ENCODE measurements at places on chromosomes 5 and 9. TPM values are rescaled to one million over a fixed set of nuclear protein-coding genes. Genes with fewer than 3 reads are reported as not detected.

Gene KCNN2
- total RNA-seq: 4.6 TPM

- no peak overlapping the region for H3K27ac ChIP-seq
- H3K27me3 ChIP-seq: no peaks in the 10 kb centered on the region
- H3K4me1 ChIP-seq: peaks cover 4% of the 10 kb centered on the region
Measured at GRCh38 chr5:32531885-32532520, 53.4 kb upstream of the SUB1 start.

GRCh38 chr9:68749579-68750159 is 44.6 kb downstream of the PIP5K1B start:
- H3K36me3 ChIP-seq: no peaks in the 10 kb centered on the region
- H3K27ac ChIP-seq: no peak overlapping the region

- no peak overlapping the region for H3K4me3 ChIP-seq
- DNase-seq: no peak
- H3K4me1 ChIP-seq: no peaks in the 10 kb centered on the region
- no peak overlapping the region for H3K27ac ChIP-seq
- H3K27me3 ChIP-seq: no peaks in the 10 kb centered on the region
Measured at GRCh38 chr5:17801595-17801994, 167.3 kb downstream of the TAF11L14 start.

All from body of pancreas (tissue), 4 donors.